ENCODE measurements at places on chromosomes 12 and 14.

- DNase-seq = no peak
These were observed 4.1 kb downstream of the CD163L1 start for GRCh38 chr12:7439579-7440505.

DNA sequence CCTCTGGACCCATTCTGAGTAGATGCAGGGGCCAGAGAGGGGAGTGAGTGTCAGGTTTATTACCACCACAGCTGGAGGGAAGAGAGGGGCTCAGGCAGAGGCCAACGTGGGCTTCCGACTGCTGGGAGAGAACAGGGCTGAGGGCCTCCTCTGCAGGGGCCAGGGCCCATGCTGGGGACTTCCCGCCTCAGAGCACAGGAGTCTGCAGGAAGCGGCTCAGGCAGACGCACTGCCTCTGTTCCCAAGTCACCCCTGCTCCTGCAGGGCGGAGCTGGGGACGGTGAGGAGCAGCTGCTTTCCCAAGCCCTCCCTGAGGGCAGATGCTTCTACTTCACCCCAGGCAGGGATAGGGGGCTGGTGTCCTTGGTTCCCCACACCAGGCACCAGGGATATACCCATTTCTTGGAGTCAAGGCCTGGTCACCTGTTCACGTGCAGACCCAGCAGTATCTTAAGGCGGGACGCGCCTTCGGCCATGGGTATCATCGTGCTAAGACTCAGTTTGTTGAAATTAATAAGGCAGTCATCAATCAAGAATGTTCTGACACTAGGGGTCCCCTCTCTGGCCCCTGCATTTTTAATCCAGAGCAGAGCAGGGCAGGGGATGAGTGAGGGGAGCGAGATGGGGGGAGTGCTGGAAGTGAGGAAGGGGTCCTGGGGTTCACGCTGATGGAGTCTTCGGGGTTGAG, 100.0 kb downstream of the PIWIL1 start:
- DNase-seq = no peak

DNA sequence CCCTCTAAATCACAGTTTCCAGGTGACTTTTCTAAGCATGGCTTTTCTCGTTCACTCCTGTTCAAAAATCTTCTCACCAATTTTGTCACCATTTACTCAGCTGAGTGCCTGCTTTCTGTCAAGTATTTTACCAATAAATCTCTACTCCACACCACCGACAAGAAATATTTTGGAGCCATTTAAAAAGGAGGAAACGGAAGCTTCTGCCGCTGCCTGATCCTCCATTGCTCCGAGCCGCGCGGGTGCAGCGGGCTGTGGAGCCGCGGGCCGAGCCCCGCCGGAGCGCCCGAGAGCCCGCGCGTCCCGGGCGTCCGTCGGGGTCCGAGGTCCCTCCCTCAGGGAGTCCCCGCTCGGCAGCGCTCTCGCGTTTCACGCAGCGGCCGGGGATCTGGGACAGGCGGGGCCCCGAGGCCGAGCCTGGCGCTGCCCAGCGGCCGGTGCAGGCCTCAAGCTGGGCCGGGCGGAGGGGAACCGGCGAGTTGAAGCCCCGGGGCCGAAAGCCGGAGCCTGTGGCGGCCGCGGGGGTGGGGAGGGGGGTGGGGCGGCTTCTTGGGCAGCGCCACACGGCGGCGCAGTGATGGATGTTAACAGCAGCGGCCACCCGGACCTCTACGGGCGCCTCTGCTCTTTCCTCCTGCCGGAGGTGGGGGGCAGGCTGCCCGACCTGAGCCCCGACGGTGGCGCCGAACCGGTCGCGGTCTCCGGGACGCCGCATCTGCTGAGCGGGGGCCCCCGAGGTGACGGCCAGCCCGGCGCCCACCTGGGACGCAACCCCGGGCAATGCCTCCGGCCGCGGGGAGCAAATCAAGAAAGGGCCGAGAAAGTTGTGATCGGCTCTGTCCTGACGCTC, 1.1 kb upstream of the HEBP1 start:
- DNase-seq = no peak

DNA sequence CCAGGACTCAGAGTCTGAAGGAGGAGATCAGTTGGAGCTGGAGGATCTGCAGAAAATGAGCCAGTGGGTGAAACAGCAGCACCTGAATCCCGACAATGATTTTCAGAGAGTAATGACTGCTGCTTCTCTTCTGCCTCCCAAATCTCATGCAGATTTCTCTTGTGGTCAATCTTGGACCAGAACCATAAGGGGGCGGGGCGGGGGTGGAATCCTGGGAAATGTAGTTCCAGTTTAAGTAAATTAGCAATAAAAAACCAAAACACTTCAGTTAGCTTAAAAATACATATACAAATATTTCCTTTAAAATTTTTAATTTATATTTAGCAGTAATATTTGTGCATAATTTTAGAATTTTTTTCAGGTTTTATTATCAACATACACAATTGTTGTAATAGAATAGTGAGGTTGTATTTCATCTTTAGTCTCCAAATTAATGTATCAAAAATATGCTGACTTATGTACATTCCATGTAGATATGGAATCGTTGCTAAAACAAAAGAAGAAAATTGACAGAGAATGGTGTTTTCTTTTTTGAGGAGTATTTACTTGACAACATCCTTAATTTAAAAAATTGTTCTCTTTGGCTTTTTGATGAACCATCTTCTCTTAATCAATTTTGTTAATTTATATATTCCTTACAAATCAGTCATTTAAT, 223.5 kb upstream of the SYT10 start:
- no peak for DNase-seq

- no peak for DNase-seq
These were observed 1141.2 kb upstream of the TMEM132C start for GRCh38 chr12:127125607-127126259.

DNA sequence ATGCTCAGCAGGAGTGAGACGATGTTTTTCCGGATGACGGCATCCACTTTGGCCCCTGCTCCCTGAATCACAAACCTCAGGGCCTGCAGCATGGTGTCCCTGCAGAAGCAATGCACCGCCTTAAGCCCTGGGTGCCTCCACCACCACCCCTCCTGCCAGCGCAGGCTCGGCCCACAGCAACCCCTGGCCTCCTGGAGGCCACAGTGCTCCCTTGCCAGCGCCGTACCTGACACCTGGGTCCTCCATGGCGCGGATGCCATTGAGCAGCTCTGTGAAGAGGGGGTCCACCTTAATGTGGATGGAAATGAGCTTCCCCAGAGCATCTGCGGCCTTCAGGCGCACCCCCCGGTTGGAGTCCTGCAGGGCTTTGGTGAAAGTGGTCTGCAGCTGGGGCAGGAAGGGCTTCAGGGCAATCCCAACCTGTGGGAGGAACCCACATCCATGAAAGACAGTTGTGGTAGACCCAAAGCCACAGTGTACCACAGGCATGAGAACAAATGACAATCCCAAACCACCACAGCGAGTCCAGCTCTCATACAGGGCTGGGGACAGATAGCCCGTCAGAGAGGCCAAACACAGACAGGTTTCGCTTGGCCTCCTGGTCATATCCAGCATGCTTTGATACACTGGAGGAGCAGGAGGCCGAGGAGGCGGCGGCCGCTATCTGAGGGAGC, 17.9 kb upstream of the RAB35 start:
- DNase-seq = no peak
